GM10248 (cell line): ENCODE measurements at places on chromosomes 16 and 17.

DNA sequence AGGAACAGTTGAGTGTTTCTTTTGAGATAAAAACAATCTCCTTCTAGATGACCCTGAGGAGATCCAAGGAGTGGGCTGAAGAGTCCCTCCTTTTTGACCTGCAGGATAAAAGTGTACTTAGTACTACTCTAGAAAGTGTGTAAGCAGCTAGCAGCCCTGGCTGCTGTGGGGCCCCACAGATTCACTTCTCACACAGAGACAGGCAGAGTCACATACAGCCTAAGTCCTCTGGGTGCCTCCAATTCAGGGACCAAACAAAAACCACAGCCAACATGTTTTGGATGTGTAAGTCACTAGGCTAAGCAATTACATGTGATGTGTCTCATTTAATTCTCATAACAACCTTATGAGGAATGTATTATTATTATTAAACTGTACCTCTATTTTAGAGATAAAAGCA lies 97.1 kb downstream of the TMEM100 start:
- DNase-seq, result peak; percentile 25

DNA sequence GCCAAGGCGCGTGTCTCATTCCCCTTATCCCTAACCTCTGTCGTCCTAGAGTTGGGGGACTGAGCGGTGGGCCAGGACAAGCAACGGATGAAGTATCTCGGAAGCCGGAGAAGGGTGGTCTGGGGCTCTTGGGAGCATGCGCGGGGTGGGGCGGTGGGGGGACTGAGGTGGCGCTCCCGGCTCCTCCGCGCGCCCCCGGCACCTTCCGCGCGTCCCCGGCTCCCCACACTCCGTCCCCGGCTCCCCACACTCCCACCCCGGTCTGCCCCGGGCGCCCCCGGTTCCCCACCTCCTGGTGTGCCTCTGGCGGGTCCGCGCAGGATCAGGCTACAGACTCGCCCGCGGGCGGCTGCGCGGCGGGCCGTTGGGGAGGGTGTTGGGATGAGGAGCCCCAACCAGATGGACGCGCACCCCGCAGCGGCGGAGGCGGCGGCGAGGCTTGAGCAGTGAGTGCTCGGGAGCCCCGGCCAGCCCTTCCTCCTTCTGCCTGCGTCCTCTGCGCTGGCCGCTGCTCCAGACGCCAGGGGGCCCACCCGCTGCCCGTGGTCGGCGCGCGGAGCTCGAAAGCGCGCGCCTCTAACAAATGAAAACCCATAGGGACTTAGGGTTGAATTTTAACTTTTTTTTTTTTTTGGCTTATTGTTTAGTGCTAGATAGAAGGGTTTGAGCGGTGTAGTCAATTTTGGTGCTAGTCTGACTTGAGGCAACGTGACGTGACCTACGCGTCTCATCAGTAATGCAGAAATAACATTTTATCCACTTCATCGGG lies 5.6 kb upstream of the CRYM start:
- DNase-seq, result peak; percentile 40

DNA sequence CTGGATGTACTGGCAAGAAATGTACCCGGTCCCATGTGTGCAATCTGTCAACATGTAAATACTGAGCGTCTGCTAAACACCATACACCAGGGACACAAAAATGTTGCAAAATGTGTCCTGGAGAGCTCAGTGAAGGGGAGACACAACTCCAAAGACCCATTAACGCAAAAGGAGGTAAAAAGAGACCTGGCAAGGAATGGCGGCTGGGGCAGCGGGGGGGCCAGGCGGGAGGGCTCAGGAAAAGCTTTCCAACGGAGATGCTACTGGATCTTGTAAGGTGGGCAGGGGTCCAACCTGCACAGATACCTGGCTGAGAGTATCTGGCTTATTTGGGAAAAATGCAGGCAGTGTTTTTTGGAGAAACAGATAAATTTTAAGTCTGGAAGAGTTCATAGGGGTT lies 40.7 kb downstream of the ADCY9 start:
- DNase-seq, result no peak

- DNase-seq, result peak; percentile 24
These were observed 33.2 kb downstream of the TUBD1 start for GRCh38 chr17:59859444-59860025.

DNA sequence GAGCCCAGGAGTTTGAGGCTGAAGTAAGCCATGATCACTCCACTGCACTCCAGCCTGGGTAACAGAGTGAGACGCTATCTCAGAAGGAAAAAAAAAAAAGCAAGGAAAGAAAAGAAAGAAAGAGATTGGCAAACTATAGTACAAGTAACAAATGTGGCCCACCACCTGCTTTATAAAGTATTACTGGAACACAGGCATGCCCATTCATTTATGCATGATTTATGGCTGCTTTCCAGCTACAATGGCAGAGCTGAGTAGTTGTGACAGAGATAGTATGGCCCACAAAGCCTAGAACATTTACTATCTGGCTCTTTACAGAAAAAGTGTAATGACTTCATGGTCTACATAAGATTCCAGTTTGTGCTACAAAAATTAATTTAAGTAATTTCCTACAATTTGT lies 23.6 kb downstream of the C16orf87 start:
- no peak for DNase-seq

GRCh38 chr16:13315642-13316427 lies 414.4 kb downstream of the SHISA9 start:
- no peak for DNase-seq

DNA sequence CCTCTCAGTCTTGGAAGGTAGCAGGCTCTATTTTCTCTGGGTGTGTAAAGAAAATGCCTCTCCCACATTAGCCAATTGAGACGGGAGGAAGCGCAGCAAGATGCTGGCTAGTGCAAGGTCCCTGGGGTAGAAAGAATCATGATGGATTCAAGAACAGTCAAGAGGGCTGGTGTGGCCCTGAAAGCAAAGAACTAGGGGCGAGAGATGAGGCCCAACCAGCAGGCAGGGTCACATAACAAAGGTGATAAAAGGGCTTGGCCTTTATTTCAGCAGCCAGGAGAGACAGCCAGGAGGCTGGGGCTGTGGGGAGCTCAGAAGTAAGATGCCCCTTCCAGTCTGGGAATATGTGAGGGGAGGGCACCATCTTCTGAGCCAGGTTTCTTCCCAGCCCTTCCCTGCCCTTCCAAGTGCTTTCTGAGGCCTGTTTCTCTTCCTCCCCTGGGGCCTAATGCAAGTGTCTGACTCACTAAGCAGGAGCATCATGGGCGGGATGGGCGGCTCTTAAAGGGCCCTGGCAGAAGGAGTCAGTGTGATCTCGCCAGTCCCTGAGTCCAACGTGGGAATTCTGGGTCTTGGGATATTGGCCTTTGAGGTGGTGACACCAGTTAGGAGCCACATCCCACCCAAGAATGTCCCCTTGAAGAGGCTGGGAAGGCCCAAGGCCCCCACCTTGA lies 3.9 kb upstream of the NLRC5 start:
- DNase-seq, result no peak

DNA sequence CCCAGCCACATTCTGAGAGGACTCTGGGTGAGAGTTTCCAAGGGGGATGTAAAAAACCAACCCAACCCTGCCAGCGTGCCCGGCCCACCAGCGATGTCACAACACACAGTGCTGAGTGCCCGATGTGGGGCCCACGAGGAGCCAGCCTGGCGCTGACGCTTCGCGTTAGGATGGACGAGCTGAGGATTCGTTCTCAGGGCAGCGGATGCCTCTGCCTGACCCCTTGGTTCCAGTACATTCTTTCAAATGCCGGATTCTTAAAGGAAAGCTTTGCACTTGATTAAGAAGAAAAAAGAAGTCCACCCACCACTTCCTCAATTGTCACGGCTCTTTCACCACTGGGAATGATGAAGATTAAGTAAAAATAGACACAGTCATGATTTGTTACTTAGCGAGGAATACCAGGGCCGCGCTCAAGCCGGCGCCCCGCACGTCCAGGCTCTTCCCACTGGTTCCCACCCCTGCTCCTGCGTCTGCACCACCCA lies 79.4 kb downstream of the IRF8 start:
- no peak for DNase-seq

- DNase-seq, result no peak
These were observed 66.4 kb downstream of the CEP95 start for GRCh38 chr17:64573214-64573613.

DNA sequence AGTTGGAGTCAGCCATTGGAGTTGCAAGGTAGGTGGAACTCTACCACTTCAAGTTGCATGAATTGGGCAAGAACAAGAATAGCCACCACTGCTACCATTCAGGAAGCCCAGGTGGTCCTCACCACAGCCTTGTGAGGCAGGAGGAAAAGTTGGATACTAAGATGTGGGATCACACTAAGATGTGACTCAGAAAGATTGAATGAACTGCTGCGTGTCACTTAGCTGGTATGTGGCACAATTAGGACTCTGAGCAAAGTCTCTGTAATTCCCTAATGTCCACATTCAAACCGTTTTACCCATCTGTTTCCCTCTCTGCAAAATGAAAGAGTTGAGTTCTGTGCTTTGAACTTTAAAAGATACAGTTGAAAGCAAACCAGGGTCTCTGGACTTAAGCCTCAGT lies 44.7 kb upstream of the HS3ST3A1 start:
- DNase-seq, result no peak

DNA sequence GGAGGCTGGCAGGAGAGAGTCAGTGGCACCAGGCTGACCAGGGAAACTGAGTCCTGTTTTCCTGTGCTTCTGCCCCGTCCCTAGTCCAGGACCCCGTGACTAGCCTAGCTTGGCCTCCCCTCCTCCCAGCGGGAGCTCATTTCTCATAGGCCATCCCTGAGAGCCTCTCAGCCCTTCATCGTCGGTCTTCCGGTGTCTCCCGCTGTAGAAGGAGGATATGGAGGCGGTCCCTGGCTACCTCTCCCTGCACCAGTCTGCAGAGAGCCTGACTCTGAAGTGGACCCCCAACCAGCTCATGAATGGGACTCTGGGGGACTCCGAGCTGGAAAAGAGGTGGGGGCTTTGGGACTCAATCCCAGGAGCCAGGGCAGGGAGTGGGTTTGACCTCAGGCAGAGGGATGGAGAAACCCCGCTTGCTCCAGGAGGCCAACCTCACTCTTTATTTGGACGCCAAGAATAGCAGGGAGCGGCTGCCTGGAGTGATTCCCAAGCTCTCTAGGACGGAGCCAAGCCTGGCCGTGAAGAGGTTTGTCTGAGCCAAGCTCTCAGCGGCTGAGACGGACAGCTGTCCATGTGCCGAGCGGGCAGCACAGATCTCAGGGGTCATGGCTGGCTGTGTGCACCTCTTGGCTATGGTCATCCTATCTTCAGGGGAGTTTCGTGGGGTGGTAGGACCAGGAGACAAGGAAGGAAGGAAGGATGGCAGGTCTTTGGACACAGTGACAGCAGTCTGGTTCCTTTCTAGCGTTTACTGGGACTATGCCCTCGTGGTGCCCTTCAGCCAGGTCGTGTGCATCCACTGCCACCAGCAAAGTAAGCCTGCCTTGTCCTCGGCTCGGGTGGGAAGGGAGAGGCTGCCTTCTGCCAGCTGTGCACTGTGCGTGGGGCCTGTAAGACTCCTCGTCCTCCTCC lies 26.8 kb downstream of the SGSM2 start:
- no peak for DNase-seq

DNA sequence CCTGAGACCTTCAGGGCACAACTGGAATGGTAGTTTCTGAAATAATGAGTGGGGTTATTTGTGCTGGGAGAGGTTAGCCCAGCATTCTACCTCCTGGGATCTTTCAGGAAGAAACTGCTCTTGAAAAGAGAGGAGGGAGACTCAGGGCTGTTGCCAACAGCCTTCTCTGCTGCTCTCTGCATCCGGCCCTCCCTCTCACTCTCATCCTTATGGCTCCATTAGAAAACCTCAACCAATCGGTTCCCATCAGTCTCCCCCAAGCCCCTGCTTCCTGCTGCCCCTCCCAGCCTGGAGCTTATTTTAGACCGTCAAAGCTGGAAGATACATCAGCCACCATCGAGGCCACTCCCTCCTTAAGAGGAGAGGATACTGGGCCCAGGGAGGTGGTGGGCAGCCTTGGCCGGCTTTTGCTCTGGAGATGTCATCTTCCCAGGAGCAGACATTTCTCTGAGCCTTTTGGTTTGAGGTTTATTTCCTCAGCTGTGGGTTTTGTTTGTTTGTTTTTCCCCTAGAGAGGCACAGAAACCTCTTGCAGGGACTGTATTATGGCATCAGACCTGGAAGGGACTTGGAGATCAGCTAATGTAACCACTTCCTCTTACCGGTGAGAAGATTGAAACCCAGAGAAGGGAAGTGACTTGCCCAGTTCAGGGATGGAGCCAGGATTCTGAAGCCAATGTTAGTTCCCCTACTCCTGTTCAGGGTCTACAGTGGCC lies 2.7 kb downstream of the MPRIP start:
- DNase-seq, result no peak

DNA sequence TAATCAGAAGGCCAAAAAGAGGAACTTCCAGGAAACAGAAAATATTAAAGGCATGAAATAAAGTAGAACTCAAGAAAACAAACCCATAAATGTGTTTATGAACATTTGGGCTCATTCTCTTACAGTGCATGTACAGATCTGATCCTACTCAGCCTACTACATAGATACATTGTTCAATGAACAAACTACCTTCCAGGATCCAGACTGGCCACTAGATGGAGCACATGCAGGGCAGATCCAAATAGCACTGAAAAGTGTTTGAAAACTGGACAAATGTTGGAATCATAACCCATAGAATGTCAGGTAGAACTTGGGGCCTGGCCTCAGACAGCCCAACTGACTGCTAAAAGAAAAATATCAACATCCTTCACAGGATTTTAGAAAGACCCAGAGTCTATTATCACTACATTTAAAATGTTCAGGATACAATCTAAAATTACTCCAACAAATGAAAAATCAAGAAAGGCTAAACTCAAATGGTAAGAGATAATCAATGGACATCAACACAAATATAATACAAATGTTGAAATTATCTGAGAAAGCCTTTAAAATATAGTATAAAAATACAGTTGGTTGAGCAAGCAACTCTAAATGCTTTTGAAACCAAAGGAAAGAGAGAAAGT lies 122.4 kb upstream of the NUDT7 start:
- peak; percentile 22 for DNase-seq

DNA sequence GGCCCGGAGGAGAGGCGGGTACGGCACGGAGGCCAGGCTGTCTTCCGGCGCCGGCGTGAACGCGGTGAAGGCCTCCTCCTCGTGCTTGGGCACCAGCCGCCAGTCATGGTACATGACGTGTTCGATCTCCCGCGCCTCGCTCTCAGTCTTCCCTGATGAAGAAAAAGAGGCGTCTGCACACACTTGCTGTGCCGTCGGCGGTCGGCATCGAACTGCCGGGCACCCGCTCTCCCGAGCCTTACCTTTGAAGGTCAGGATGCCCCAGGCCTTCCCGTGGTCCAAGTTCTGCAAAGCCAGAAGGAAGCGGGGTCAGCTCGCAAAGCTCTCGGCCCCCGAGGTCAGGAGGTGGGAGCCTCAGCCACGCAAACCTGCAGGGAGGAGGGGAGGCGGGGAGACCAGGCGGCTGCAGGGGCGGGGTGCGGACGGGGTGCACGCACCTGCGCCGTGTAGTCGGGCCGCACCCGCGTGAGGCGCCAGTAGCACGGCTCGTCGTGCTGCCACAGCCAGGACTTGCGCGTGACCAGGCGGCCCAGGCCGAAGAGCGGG lies at the start of gene EME2:
TSS of gene EME2 (plus strand) at position 449 of the 546 bp plus-strand sequence. CDS start 418 bp downstream, outside the sequence.
- no peak for DNase-seq

GRCh38 chr16:20291208-20292206 lies 35.8 kb downstream of the GP2 start:
- no peak for DNase-seq

GRCh38 chr16:11372829-11373306 lies 27.6 kb downstream of the RMI2 start:
- DNase-seq, result no peak
